Upper lobe of right lung (tissue), 1 donor: ENCODE measurements at places on chromosomes 7 and 10. TPM values are rescaled to one million over a fixed set of nuclear protein-coding genes. Genes with fewer than 3 reads are reported as not detected.

GRCh38 chr7:142384493-142384922 lies 126.7 kb upstream of the PRSS58 start:
- H3K4me1 ChIP-seq: no peaks in the 10 kb centered on the region
- H3K27me3 ChIP-seq: no peaks in the 10 kb centered on the region
- DNase-seq: no peak

DNA sequence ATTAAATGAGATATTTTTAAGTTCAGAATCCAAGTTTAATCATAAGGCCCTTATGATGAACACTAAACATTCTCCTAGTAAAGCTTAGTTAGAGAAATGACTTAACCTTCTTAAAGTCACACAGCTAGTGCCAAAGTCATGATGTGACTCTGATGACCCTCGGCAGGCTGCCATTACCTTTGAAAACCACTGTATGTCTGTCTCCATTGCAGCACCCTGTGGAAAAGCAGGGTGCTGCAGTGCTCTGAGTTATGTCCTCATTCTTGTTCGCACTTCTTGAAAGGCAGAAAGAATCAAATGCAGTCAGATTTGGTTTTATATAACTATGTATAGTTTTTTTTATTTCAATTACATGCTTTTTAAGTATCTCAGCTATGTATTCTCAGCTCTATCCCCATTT lies 105.0 kb downstream of the PHTF2 start:
- H3K4me3 ChIP-seq: no peak overlapping the region
- no peaks in the 10 kb centered on the region for H3K4me1 ChIP-seq
- no peak for DNase-seq
- H3K36me3 ChIP-seq: no peaks in the 10 kb centered on the region

GRCh38 chr10:95241533-95241932 lies 47.5 kb downstream of the ACSM6 start:
- H3K27me3 ChIP-seq: no peaks in the 10 kb centered on the region
- peaks cover 4% of the 10 kb centered on the region for H3K4me1 ChIP-seq
- no peak overlapping the region for H3K27ac ChIP-seq
- no peak overlapping the region for H3K4me3 ChIP-seq

DNA sequence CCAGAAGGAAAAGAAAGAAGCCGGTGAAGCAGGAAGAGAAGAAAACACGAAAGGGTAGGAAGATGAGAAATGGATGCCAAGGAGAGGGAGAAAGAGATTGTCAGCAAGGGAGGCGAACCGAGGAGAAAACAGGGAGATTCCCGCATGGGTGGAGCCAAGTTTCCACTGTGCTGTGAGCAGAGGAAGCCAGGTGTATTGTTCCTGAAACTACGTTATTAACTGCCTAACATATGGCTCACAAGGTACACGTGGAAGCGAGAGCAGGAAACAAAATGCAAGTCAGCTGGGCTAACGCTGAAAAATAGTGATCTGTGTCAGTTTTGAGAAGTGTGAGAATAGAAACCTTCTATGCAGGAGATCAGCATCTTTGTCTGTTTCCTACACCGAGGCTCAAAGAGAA lies 20.4 kb upstream of the HIPK2 start:
- no peak overlapping the region for H3K27ac ChIP-seq
- DNase-seq: no peak
- H3K36me3 ChIP-seq: no peaks in the 10 kb centered on the region

GRCh38 chr7:122691569-122692235 lies 7.2 kb downstream of the RNF133 start:
- no peak for DNase-seq
- no peaks in the 10 kb centered on the region for H3K4me1 ChIP-seq
- H3K27ac ChIP-seq: no peak overlapping the region
- H3K27me3 ChIP-seq: no peaks in the 10 kb centered on the region

DNA sequence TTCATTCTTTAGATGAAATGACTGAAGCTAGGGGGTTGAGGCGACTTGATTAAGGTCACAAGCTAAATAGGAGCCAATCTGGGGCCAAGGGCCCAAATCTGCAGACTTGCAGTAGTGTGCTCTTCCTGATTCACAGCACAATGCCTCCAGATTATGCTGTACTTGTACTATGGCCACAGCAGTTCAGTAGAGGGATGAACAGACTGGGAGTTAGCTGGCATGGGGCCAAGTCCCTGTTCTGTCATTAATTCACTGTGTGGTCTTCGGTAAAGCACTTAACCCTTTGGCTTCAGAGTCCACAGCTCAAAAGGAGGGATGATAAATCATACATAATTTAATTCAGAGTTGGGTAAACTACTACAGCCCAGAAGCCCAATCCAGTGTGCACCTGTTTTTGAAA lies 196.8 kb downstream of the XPNPEP1 start:
- DNase-seq: no peak
- no peaks in the 10 kb centered on the region for H3K27me3 ChIP-seq
- H3K4me1 ChIP-seq: no peaks in the 10 kb centered on the region
- no peaks in the 10 kb centered on the region for H3K36me3 ChIP-seq
- no peak overlapping the region for H3K4me3 ChIP-seq

GRCh38 chr7:123355576-123356190 lies 155.9 kb upstream of the SLC13A1 start:
- no peaks in the 10 kb centered on the region for H3K27me3 ChIP-seq
- no peak overlapping the region for H3K4me3 ChIP-seq
- no peak overlapping the region for H3K27ac ChIP-seq
- DNase-seq: no peak

DNA sequence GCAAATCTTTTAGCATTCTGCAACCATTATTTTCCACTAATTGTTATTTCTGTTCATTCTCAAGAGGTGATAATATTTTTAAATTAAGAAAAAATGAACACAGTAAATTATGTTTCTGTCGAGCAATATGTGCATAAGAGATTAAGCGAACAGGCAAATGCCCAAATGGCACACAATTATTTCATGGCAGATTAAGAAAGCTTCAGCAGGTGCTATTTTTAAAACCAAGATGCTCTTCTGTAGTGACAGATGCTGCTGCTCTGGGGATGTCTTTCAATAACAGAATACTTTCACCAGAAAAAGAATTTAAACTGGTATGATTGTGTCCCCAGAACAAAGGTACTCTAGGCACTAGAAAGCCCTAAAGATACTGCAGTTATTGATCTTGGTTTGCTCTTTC lies 412.7 kb upstream of the SORCS1 start:
- H3K36me3 ChIP-seq: no peaks in the 10 kb centered on the region
- H3K4me3 ChIP-seq: no peak overlapping the region
- no peak for DNase-seq
- no peaks in the 10 kb centered on the region for H3K4me1 ChIP-seq

- H3K4me3 ChIP-seq: peak overlapping the region; percentile 52
- H3K36me3 ChIP-seq: no peaks in the 10 kb centered on the region
- H3K27ac ChIP-seq: peak overlapping the region; percentile 79
- peaks cover 26% of the 10 kb centered on the region for H3K4me1 ChIP-seq
Measured at GRCh38 chr10:102436312-102436711, 3.9 kb upstream of the CUEDC2 start.

DNA sequence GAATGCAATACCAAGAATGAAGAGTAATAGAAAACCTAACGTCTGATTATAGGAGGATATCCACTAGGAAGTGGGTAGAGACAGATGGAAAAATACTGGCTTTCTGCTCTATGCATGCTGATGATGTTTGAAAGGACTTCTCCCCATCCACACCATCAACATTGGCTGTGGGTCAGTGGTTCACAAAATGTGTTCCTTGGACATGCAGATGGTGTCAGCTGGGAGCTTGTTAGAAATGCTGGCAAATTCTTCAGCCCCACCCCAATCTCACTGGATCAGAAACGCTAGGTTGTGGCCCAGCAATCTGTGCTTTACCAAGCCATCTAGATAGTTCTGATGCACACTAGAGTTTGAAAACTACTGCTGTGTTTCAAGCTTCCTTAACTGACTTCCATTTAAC lies 164.1 kb downstream of the PPP1R17 start:
- H3K27me3 ChIP-seq: no peaks in the 10 kb centered on the region
- DNase-seq: no peak
- no peak overlapping the region for H3K4me3 ChIP-seq
- no peaks in the 10 kb centered on the region for H3K36me3 ChIP-seq
- H3K4me1 ChIP-seq: no peaks in the 10 kb centered on the region
- no peak overlapping the region for H3K27ac ChIP-seq

DNA sequence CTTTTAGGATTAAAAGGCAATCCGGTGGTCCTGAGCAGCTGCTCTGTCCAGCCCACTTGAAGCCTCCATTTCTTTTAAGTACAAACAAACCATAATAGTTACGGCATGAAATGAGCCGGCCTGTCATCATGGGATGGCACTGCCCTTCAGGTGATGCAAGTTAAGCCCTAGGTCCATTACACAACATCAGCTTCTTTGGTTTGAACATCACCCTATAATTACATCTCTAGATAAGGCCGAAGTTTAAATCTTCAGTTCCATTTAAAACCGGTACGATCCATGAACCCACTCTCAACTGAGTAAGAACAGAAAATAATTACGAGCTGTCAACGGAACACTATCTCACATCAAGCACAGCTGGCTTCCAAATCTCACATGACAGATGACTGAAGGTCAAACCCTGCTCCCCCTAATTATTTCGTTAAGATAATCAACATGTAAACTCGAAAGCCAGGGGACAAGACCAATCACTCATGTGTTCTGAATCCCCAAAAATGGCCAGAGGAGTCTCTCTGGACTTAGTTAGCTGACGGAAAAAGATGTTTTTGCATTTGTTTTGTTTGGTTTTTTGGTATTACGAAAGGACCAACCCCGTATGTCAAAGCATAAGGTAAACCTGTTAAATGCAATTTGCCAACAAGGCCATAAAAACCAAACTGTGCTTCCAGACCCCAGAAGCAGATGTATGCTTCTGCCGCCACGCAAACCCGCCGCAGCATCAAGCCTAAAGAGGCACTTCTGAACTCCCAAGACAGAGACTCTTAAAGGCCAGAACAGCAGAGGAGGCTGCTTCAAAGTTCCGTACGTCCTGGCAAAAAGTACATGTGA lies 10.8 kb downstream of the GNA12 start:
- no peak overlapping the region for H3K27ac ChIP-seq
- H3K36me3 ChIP-seq: peaks cover 16% of the 10 kb centered on the region
- no peak overlapping the region for H3K4me3 ChIP-seq
- H3K4me1 ChIP-seq: peaks cover 11% of the 10 kb centered on the region
- no peak for DNase-seq

DNA sequence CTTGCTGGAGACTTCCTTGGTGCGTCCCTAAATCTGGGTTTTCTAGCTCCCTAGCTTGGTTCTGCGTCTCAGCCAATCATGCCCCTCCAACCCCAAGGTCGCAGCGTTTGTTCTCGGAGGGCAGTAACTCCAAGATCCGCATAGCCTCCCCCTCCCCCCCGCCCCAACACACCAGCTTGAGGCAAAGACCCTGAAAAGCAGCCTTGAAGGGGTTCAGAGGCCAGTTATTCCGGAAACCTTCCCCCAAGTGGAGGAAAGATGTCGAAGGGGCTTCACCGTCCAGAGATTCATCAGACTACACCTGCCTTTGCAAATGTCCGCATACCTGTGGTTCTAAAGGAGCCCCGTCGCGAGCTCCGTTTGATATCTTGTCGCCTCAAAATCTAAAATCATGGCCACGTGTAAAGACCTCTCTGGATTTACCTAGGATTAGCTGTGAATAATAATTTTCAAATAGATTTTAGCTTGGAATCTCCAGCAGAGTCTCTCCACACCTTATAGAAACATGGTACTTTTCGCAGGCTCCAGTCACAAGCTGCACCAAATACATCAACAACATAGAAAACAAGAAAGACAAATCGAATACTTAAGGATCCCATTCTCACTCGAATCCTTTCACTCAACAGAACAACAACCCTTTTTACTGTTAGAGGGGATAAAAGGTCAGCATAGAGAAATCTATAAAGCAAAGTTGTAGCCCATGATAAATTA lies 7.9 kb downstream of the DLX6 start:
- peaks cover 96% of the 10 kb centered on the region for H3K27me3 ChIP-seq
- DNase-seq: no peak
- no peak overlapping the region for H3K4me3 ChIP-seq
- H3K4me1 ChIP-seq: no peaks in the 10 kb centered on the region
- no peaks in the 10 kb centered on the region for H3K36me3 ChIP-seq

GRCh38 chr7:37540917-37541316 lies 92.3 kb upstream of the ELMO1 start:
- H3K4me1 ChIP-seq: no peaks in the 10 kb centered on the region
- no peaks in the 10 kb centered on the region for H3K36me3 ChIP-seq
- no peak for DNase-seq
- no peak overlapping the region for H3K4me3 ChIP-seq
- no peak overlapping the region for H3K27ac ChIP-seq

GRCh38 chr10:71032887-71033286 lies 144.5 kb upstream of the PCBD1 start:
- no peaks in the 10 kb centered on the region for H3K36me3 ChIP-seq
- no peaks in the 10 kb centered on the region for H3K4me1 ChIP-seq
- no peaks in the 10 kb centered on the region for H3K27me3 ChIP-seq
- H3K27ac ChIP-seq: no peak overlapping the region

- H3K4me1 ChIP-seq: no peaks in the 10 kb centered on the region
- H3K36me3 ChIP-seq: no peaks in the 10 kb centered on the region
- H3K4me3 ChIP-seq: no peak overlapping the region
- no peaks in the 10 kb centered on the region for H3K27me3 ChIP-seq
- DNase-seq: no peak
Measured at GRCh38 chr10:12589291-12589690, 239.9 kb downstream of the CAMK1D start.

DNA sequence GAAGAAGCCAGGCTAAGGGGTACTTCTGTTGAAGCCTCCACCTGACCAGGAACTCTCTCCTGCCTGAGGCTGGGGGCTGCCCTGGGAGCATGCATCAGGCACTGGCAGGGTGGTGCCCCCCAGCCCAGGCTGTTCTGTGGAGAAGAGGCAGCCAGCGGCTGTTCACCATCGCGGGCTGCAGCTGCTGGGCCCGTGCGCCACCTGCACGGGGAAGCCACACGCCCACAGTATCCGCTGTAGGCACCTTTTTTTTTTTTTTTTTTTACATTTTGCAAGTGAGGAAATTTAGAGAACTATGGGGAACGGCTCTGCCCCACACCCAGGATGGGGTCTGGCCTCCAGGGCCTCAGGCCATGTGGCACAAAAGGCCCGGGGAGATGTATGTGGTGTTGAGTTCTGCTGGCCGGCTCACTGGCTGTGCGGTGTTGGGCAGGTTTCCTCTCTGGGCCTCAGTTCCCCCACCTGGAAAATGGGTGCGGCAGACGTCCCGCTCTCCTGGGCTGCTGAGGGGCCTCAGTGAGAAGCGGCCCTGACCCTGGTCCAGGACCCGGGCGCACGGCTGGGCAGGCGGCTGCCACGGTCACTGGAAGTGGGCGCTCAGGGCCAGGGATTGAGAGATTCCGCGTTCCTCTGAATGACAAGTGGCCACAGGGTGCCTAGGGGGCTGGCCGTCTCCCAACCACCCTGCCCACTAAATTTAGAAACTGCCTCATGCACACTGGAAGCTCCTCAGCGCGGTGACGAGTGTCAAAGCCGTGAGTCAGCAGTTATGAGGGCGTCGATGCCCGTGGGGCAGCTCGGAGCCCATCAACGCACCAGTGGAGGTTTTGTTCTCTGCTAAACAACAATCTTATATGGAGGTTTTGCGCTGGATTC lies 8.8 kb upstream of the INTS1 start:
- H3K36me3 ChIP-seq: no peaks in the 10 kb centered on the region
- no peak overlapping the region for H3K4me3 ChIP-seq
- peak; percentile 83 for DNase-seq
- H3K27ac ChIP-seq: peak overlapping the region; percentile 72

- no peak for DNase-seq
- H3K27me3 ChIP-seq: no peaks in the 10 kb centered on the region
- no peak overlapping the region for H3K27ac ChIP-seq
- no peak overlapping the region for H3K4me3 ChIP-seq
- no peaks in the 10 kb centered on the region for H3K4me1 ChIP-seq
Measured at GRCh38 chr10:36578306-36578705, 547.1 kb upstream of the ANKRD30A start.

- no peak for DNase-seq
- H3K27ac ChIP-seq: no peak overlapping the region
- no peak overlapping the region for H3K4me3 ChIP-seq
Measured at GRCh38 chr7:34083440-34083839, 178.1 kb downstream of the BMPER start.

The OR9A2 gene
- total RNA-seq: not detected

The TYSND1 gene
- total RNA-seq: 12.5 TPM

The GTF2IRD1 gene
- total RNA-seq: 30.5 TPM

The NPSR1 gene
- total RNA-seq: not detected

The KCNMA1 gene
- total RNA-seq: 26.3 TPM

The HSPB1 gene
- total RNA-seq: 494 TPM
